ENCODE measurements at places on chromosomes 12 and 14. TPM values are rescaled to one million over a fixed set of nuclear protein-coding genes. Genes with fewer than 3 reads are reported as not detected.

DNA sequence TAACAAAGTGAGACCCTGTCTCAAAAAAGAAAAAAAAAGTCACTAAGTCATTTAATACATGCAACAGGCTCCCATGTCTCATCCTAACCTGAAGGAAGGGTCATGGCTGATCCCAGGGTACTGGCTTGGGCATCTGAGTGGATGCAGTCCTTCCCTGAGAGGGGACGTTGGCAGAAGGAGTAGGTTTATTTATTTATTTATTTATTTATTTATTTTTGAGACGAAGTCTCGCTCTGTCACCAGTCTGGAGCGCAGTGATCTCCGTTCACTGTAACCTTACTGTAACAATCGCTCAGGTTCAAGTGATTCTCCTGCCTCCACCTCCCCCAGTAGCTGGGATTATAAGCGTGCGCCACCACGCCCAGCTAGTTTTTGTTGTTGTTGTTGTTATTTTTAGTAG lies 7.2 kb upstream of the CALCOCO1 start:
- no peak for DNase-seq

GRCh38 chr12:25935355-25936144 lies 22.9 kb upstream of the RASSF8 start:
- no peak for DNase-seq

DNA sequence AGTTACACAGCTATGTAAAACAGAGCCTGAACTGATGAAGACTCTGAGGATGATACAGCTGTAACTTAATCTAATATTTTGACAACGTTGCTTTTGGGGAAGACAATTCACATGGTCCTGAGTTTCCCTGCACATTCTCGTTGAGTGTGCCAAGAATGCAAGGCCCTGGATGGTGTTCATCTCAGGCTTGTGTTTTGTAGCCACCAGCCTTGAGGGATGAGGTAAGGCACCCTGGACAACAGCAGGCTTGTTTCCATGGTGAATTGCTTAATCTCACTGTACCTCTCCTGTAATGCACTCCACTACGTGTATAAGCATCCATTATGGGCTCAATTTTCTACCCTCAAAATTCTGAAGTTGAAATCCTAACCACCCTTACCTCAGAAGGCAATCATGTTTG lies 2.1 kb downstream of the CATSPERB start:
- DNase-seq, result no peak

Gene CFAP54
- total RNA-seq, result 0.37 TPM

DNA sequence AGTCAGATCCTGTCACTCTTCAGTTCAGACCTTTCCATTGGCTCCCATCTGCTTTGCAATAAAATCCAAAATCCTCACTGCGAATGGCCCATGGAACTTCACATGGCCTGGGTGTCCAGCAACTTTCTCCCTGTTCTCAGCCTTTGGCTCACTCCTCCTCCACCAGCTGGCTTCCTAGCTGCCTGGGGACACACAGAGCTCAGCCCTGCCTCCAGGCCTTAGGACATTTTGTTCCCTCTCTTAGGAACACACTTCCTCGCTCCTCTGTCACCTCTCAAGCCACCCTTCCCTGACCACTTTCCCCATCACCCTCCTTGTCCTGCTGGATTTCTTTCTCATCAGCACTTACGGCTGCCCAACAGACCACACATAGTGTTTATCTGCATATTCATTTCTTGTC lies 419.6 kb downstream of the MED13L start:
- DNase-seq, result no peak

GRCh38 chr12:41979574-41979973 lies 165.1 kb downstream of the GXYLT1 start:
- DNase-seq, result no peak

- DNase-seq, result no peak
Observed at GRCh38 chr14:99562856-99563748, 40.9 kb downstream of the CCDC85C start.

Gene NXPH4
- 0.51 TPM for total RNA-seq

- no peak for DNase-seq
Observed at GRCh38 chr12:84995641-84996040, 40.4 kb downstream of the TSPAN19 start.

DNA sequence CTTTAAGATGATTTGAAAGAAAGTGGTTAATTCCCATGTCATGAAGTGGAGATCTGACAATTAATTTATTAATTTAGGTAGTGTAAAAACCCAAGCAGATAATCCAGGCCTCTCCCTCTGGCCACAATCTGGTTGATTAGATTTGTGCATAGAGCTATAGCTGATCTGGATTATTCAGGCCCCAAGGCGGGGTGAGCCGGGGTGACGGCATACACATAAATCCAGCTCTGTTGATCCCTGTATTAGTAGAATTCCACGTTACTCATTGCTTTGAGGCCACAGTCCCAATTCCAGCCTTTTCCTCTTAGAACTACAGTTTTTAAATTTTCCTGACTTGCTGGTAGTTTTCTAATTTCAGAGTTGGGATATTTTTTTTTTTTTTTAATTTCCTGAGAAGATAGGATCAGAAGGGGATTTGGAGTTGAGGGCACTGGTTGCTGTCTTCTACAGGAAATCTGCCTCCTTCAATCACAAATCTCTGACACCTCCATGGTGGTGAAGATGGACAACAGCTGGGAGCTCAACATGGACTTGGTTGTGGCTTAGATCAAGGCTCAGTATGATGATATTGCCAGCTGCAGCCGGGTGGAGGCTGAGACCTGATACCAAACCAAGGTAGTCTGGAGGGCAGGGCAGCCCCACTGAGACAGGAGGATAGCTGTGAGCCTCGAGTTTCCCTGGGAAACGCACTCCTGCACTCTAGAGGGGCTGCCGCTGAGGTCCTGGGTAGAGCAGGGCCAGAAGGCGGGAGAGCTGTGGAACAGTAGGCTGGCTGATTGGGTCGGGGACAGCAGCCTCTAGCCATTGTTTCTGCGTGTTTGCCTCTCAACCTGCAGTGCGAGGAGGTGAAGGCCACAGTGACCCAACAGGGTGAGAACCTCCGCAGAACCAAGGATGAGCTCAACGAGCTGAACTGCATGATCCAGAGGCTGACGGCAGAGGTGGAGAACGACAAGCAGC lies 19.4 kb downstream of the KRT85 start:
- no peak for DNase-seq

- DNase-seq, result no peak
Observed at GRCh38 chr14:93708311-93708734, 80.0 kb downstream of the PRIMA1 start.

- DNase-seq, result no peak
Observed at GRCh38 chr12:49037111-49037946, 18.8 kb upstream of the PRKAG1 start.
